Nephron progenitor cell (in vitro differentiated cells): ENCODE measurements at places on chromosomes 1 and 21.

- no peak for DNase-seq
Measured at GRCh38 chr1:220908757-220909156, 29.5 kb downstream of the HLX start.

- DNase-seq, result no peak
Measured at GRCh38 chr1:30418939-30419720, 304.3 kb downstream of the MATN1 start.

- no peak for DNase-seq
Measured at GRCh38 chr1:200128944-200129879, 101.7 kb downstream of the NR5A2 start.

GRCh38 chr1:48966583-48966982, 189.9 kb upstream of the BEND5 start:
- no peak for DNase-seq

DNA sequence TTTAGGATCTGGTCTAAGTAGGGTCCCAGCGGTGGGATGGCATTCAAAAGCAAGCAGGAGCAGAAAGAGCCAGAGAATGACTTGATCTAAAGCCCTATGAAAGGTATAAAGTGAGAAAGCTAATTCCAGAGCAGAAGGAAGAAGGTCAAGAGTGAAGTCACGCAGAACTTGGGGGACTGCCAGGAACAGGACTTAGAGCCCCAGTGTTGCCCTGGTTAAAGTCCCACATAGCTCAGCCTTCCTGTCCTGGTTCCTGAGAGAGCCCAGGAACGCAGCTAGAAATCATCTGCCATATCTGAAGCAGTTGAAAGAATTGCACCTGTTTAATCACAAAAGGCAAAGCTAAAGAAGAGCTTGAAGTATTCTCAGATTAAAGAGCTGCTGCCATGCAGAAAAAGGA, 160.6 kb upstream of the ATP1B1 start:
- no peak for DNase-seq

DNA sequence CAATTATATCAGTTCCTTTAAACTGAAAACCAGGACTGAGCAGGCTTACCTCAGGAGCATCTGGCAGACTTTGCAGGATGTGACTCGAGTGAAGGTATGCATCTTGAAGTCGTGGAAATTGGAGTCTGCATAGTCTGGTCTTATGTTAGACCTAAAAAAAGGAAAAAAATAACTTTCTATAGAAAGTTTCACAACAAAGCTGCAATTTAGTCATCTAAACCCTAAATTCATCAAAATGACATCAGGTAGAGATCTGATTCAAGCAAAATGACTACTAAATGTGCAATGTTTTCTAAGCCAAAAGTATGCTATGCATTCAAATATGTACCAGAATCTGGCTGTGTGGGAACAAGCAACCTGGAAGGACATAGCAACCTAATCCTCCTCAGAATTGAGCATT, 260.1 kb downstream of the VAV3 start:
- DNase-seq, result no peak

GRCh38 chr1:221308534-221309511, 429.6 kb downstream of the HLX start:
- DNase-seq, result no peak

GRCh38 chr1:48687282-48688045, 89.2 kb downstream of the BEND5 start:
- DNase-seq, result peak; percentile 36

DNA sequence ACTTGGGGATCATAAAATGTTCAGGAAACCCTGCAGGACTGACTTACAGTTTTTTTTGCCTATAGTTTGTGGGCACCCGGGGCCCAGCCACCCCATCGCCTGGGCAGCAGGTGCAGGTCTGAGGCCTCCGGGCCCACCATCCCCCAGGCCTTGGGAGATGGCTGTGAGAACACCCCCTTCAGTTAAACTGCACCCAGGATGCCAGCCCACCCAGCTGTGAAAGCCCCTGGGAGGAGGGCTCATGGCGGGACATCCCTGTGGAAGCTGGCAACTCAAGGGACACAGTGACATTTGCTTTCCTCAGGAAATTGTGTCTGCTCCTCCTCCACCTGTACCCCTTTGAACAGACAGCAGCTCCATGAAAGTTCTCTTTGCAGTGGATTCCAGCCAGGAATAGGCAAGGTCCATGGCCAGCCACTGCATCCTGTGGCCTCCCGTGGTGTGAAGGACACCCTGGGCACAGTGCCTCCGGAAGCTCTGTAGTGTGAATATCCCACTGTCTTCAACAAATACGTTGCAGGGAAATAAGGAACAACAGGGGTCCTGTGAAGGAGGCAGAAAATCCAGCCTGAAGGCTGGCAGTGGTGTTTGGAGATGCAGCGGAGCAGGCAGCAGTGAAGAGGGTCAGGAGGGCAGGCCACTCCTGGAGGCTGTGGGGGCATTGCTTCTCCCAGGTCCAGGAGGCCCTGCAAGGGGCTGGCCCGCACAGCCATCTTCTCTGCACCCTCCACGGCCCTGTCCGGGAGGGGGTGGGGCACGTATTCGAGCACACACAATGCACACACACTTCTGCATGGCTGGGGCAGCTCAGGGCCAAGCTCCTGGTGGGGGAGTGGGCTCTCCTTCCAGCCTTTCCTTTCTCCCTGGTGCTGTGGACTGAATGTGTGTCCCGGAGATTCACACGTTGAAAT, 2.1 kb upstream of the OBSCN start:
- DNase-seq, result no peak

GRCh38 chr1:203066965-203067364, 18.8 kb downstream of the MYOG start:
- DNase-seq, result no peak

- DNase-seq, result no peak
Measured at GRCh38 chr1:40067023-40067422, 26.5 kb downstream of the CAP1 start.

- DNase-seq, result peak; percentile 86
Measured at GRCh38 chr1:12539705-12540579, 78.1 kb downstream of the DHRS3 start.

- DNase-seq, result no peak
Measured at GRCh38 chr1:67204298-67204980, 38.2 kb downstream of the IL23R start.

GRCh38 chr1:24764439-24764838, 19.2 kb downstream of the CLIC4 start:
- no peak for DNase-seq

DNA sequence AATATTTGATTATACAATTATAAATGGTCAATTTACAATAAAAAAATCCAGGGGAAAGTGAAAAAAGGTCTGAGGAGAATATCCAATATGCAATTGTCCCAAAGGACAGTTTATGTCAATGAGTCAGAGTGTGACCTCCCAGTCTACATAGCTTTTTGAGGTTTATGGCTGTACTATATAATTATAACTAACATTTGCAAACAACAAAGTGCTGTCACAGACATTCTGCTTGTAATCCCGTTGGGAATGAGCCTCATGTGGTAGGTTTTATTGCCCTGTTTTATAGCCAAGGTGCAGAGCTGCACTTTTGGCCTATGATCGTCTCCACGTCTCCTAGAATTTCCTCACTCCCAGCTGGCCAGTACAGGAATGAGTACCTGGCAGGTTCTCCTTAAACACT, 103.8 kb downstream of the ADSS2 start:
- DNase-seq, result no peak

DNA sequence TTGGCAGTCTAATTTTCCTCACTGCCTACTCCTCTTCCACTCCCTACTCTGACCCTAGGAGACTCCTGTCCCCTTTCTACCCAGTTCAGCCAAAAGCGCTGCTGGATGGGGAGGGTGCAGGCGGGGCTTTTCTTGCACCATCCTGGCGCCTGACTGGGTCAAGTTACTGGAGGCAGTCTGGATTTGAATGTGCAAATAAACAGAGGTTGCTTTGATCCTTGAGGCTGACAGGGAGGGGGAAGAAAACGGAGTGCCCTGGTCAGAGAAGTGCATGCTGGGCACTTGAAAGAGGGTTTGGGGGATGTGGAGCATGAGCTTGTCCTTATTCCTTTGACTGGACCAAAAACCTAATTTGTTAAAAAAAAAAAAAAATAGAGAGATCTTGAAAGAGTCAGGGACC, 76.8 kb upstream of the SOX13 start:
- DNase-seq, result peak; percentile 45

GRCh38 chr1:7385471-7386225, 385.4 kb upstream of the VAMP3 start:
- DNase-seq, result no peak

DNA sequence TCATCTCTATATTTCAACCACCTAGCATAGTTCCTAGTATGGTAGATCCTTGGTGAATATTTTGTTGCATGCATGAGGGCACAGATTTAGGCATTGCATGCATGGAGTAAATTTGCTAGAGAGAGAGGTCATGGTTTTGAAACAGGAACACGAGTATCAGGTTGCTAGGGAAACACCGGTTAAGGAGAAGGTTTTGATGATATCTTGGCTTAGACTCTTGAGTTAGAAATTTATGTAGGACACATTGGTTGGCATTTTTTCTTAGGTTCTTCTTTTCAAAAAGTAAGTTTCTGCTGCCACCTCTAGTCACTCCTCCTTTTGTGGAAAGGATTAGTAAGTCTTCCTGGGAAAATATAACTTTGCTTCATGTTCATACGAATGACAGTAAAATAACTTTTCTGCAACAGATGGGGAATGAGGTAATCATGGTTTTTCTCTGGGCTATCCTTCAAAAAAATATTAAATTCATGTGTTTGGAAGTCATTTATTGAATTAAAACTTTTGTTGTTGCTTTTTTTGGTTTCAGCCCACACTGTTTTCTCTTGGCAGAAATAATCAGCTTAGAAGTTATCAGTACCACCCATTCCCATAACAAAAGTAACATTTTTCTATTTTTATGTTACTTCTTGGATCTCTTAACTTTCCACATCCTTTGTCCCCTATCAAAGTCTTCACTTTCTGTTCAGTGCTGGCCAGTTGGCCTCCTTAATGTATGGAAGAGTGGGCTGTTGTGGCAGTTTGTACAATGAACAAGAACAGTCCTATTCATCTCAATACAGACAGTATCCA, 97.3 kb downstream of the PLA2G4A start:
- no peak for DNase-seq

DNA sequence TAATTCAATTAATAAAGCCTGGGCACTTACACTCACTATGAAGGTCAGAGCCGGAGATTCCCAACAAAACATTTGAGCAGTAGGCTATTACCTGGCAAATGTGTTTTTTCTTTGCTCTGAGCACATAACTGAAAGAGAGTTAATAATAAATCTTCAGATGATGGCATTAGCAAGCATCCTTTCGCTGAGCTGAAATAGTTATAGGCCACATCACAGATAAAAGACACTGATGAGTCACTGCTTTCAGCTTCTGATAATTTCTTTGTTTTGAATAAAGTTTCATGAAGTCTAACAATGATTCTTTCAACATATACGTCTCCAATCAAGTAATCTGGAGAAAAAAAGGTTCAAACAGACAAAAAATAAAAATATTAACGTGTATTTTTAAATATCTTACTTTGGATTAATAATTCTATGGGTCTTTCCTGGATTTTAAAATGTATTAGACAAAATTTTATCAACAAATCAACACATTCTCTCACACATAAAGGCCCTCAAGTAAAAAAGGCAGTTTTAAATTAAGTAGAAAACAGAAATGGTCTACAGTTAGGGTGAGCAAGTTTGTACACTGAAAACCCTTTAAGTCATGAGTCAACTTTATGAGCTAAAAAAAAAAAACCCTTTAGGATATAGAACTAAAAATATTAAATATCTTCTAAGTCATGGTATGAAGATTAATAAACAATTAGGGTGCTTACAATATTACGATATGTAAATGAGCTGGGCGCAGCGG, 33.1 kb downstream of the LTN1 start:
- no peak for DNase-seq

DNA sequence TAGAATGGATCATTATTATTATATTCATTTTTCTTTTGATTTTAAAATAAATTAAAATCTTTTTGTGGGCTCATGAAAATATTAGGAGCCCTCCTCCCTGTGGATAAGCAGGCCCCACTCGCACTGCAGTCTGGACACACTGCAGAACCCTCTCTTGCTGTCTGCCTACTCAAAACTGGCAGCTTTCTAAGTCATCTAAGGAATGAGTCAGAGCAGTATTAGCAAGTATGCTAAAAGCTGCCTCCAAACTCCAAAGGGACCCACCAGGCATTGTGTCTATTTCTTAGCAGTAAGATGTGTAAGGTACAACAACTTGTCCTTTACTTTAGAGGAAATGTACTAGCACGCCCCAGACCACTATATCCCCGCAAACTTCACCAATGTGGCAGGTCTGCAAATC, 108.8 kb downstream of the SYF2 start:
- no peak for DNase-seq

- no peak for DNase-seq
Measured at GRCh38 chr1:92857817-92858216, 26.0 kb downstream of the RPL5 start.

DNA sequence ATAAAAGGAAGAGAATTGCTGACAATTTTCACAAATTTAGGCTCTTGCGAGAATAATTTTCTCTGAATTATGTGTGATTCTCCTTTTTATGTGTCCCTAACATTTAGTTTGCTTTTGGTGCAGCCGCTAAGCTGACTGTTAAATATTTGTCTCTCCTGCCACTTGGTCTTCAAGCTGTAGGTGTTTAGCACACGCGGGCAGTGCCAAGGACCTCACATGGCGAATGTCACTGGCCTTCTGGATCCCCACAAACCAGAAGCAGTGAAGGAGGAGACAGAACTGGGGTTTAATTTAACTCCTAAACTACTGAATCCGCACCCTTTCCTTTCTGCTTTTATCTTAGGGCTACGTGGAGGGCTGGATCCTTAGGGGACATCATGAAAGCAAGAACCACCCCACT, 120.0 kb downstream of the KAZN start:
- no peak for DNase-seq

DNA sequence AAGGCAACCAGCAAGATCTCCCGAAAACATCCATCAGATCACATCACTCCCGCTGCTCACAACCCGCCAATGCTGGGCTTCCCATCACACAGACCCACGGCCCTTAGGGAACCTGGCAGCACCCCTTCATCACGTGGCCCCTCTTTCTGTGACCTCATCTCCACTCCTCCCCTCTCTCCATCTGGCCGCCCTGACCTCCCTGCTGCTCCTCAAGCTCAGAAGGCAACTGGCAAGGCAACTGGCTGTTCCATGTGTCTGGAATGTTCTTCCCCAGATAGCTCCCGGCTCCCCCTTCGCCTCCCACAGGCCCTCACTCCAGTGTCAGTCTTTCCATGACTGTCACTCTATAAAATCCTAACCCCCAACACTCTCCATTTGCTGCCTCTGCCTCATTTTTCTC, 113.0 kb upstream of the ERG start:
- DNase-seq, result no peak

DNA sequence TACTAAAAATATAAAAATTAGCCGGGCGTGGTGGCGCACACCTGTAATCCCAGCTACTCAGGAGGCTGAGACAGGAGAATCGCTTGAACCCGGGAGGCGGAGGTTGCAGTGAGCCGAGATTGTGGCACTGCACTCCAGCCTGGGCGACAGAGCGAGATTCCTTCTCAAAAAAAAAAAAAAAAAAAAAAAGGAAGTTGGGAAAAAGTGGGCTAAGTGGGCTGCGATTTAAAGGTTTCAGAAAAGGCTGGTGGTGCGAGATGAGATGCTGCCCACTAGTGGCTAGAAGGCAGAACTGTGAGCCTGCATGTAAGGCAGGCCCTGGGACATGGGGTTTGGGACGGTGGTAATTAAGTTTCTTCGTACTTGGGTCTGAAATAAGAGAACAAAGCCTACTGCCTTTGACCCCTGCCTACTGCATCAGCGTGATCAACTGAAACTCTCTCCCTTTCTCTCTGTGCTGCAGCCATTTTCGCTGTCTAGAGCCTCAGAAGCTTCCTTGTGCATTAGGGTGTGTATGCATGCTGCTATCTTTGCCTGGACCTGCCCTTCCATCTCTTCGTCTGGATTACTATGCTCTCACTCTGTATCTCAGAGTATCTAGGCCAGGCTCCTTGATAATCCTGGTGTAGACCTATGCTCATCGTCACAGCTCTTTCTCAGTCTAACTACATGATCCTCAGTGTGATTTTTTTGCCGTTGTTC, 12.4 kb downstream of the FMOD start:
- peak; percentile 64 for DNase-seq
